ENCODE measurements at places on chromosomes 11 and 22.

- no peak for DNase-seq
These were observed 549.3 kb upstream of the CADM1 start for GRCh38 chr11:116053548-116053919.

DNA sequence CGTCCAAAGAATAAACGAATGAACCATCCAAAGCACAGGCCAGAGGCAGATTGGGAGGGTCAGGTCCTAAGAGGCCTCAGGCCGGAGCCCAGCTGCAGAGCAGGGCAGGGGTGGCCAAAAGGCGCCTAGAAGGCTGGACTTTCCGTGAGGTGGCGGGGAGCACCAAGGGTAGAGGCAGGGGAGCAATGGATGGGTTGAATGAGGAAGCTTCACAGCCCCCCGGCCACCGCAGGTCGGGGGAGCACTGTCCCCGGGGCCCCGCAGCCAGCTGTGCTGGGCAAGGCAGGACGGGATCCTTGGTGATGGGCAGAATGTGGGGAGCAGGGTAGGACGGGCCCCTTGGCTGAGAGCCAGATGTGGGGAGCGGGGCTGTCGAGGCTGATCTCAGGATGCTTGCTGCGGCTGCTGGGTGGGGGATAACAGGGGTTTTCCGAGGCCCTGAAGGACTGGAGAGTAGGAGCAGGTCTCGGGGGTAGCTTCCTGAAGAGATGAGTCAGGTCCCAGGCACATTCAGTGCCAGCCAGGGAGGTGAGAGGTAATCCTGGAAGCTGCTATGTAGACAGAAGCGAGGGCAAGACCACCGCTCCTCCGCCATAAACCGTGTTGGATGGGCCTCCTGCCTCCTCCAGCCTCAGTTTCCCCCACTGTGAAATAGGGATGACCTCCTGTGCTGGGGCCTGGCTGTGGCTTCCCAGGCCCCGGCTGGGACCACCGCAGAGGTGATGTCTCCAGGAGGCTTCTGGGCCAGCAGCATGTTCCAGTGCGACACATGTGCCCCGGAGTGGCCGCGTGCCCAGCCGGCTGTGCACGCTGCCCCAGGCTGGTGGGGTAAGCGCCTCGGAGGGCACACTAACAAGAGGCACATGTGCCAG, 34.6 kb upstream of the KCNQ1OT1 start:
- DNase-seq = no peak

DNA sequence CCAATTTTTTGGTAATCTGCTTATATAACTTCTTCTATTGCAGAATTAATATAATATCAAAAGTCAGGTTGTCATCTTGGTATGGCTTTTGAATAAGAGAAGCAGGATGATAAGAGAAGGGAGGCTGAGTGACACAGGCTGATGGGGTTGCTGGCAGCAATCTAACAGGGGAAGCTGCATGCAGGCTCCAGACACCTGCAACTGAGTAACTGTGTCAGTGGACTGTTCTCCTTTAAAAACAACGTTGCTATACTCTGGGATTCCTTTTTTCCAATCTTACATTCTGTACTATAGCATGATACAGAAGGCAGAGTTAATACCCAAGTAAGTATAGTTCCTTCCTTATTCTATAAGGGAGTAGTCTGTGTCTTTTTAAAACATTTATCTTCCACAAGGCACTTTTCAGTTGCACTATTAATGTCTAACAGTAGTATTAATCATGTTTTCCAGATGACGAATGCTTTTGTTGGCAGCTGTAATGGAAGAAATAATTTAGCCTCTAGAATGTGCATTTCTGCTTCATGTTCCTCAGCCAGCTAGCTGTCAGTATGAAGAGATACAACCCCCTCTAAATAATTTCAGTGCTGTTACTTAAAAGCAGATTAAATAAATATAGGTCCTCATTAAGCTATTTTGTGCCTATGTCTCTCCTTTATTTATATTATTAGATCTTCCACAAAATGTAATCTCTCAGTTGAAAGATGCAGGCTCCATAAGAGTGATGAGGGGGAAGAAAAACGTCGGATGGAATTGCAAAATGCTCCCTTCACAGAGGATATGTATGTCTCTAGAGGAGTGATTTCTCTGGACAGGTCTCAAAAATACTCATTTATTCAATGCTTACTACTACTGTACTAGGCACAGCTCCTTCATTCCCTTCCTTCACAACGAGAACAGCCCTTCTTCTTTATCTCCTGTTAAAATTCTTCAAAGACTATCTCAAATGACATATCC, 50.8 kb downstream of the ATG16L2 start:
- DNase-seq = no peak

DNA sequence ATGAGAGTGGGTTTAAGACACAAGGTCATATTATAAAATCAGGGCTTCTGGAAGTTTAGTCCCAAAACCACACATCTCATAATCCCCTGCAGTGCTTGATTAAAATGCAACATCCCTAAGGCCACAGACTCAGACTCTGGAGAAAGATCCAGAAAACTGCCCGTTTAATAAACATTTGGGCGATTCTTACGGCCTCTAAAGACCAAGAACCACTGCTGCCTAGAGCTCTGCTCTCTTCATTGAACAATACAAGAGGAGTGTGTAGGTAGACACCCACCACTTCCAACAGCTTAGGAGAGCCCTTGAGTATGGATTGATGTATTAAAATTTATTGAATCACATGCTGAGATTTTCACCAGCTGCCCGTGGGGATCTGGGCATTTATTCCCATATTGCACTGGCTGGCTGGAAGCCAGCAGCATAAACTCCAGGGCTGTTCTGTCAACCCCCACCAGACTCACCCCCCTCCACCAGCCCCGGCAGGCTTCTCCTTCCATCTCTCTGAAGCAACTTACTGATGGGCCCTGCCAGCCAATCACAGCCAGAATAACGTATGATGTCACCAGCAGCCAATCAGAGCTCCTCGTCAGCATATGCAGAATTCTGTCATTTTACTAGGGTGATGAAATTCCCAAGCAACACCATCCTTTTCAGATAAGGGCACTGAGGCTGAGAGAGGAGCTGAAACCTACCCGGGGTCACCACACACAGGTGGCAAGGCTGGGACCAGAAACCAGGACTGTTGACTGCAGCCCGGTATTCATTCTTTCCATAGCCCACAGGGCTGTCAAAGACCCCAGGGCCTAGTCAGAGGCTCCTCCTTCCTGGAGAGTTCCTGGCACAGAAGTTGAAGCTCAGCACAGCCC, 749 bp upstream of the BEST1 start:
- DNase-seq = no peak

- DNase-seq = no peak
These were observed 8.8 kb upstream of the CASTOR1 start for GRCh38 chr22:30297991-30298701.

DNA sequence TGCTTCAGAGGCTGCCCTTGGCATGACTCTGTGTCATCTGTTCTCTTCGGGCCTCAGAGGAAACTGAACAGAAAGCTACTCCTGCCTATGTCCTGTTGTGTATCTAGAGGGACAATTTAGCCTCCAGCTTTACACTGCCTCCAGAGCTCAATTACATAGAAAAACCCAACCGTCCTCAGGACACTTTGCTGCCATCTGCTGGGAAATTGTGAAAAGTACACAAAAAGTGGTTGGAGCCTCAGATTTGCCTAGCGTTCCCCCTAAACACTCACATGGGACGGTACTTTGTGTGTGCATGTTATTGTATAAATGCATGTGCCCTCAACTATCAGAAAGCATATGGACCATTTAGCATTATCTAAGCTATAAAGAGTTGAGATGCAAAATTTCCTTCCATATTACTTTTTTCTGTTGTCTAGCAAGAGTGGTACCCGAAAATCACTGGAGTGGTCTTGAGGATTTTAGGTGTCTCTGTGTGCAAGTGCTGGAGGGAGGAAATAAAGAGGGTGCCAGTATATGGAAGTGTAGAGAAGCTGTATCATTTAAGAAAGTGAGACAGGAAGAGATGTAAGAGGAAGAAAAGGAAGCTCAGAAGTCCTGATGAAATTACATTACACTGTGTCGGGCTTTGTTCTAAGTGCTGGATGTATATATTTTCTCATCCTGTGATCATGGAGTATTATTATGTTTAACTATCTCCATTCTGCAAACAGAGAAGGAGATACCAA, 8.7 kb upstream of the MS4A4E start:
- no peak for DNase-seq

DNA sequence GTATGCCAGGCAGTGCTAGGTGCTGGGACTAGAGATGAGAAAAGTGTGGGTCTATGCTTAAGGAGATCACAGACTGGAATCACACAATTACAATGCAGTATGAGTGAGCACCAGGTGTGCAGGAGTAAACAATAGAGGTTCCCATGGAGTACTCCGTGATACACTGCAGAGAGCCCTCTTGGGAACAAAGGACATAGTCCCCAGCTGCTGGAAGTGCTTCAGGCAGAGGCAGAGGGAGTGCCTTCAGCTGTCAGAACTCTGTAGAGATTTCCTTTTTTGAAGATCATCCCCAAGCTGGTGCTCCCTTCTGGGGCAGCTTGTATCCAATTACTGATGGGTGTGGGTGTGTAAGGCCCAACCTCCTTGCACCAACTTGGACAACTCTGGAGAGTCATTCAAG, 143.5 kb upstream of the PLET1 start:
- no peak for DNase-seq

DNA sequence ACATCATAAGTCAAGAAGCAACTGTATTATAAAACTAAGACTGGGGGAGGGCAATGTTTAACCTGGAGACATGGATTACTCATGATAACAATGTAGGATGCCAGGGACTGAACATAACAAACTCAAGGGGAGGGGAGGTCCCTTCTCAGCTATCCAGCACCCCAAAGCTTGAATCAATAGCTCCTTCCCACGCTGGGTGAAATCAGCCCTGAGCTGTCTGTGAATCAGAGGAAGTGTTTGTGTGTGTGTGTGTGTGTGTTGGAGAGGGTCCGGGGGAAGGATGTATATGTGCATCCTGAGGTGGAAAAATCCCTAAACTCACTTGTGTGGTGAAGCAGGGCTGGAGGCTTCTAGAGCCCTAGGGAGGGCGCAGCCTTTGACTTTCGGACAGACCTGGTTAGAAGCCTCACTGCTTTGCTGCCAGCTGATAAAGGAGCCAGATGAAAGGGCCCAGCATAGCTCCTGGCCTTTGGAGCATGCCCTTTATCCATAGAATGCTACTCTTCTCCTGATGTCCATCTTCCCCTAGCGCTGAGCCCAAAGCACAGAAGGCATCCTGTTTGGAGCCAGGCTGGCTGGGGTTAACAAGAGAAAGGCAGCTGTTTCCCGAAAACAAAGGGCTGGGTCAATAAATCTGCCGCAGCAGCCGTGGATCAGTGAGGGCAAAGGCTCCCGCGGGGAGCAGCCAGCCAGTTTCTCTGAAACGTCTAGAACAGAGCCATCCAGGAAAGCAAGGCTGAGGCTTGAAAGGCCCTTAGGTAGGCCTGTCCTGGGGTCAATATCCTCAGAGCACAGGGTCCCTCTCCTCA, 35.8 kb downstream of the TNKS1BP1 start:
- no peak for DNase-seq

DNA sequence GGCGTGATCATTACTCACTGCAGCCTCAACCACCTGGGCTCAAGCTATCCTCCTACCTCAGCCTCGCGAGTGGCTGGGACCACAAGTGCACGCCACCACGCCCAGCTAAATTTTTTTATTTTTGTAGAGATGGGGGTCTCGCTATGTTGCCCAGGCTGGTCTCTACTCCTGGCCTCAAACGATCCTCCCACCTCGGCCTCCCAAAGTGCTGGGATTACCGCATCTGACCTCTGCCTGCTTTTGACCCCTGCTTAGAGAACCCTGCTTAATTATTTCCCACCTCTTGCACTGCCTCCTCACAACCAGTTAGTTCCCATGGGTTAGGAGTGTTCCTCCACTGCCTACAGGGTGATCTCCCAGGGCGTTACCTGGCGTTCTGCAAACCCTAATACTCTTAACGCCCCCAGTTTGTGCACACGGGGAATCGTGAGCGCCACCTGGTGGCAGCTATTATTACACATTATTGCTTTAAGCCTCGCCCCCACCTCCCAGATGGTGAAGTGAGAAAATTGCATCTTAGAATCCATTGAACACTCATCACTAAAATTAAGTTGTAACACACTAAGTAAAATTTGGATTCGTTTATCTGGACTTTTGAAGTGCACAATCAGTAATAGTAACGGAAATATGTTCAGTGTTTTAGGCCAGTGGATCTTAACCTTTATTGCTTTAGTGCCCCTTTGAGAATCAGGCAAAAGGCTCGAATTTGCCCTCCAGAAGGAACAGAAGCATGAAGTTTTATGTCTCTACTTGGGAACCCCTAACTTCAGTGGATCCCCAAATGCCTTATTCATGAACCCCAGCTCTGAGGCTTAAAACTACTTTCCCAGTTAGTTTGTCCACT, 61.4 kb upstream of the ASPHD2 start:
- peak; percentile 51 for DNase-seq

- DNase-seq = no peak
These were observed 555.9 kb downstream of the MIAT start for GRCh38 chr22:27213294-27213693.

GRCh38 chr11:69817265-69818230, 1.7 kb downstream of the FGF3 start:
- no peak for DNase-seq

DNA sequence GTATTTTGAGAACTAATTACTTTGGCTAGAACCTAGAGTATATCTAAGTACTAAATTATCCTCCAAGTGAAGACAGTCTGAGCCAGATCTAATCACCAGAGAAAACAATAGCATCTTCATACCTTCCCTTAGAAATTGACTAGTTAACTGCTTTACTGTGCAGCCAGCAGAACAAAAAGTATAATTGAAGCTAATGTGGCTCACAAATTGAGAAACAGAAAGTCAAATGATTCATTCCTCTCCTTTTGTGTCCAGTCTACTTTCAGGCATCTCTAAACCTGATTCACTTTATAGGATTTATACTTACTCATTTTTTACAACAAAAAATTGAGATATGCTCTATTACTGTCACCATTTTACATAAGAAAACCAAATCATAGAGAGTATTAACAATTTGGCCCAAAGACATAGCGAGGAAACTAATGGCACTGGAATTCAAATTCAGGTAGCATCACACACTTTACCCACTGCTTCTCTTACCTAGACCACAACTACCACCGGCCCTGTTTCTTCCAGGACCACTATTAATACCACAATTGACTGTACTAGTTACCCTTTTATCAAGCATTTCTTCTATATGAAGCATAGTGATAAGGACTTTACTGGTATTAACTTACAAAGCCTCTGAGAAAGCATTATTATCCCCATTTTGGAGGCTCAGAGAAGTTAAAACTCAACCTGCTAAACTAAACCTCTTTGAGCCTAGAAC, 1402.6 kb upstream of the TENM4 start:
- no peak for DNase-seq

DNA sequence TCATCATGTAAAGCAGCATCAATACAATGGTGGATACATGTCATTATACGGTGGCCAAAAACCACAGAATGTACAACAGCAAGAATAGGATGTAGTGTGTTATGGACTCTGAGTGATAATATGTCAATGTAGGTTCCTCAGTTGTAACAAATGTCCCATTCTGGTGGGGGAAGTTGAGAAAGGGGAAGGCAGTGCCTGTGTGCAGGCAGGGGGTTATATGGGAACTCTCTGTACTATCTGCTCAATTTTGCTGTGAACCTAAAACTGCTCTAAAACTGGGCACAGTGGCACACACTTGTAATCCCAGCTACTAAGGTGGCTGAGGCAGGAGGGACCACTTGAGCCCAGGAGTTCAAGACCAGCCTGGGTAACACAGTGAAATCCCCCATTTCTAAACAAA, 5.9 kb downstream of the CHKA start:
- DNase-seq = no peak
